Mucosa of descending colon (tissue), 3 donors: ENCODE measurements at places on chromosomes 11 and 22. TPM values are rescaled to one million over a fixed set of nuclear protein-coding genes. Genes with fewer than 3 reads are reported as not detected.

PIK3IP1 gene
- 22.8 TPM for total RNA-seq

- no peak for DNase-seq
These were observed 609.9 kb downstream of the INSC start for GRCh38 chr11:15724601-15725000.

- no peak for DNase-seq
These were observed 57.2 kb upstream of the FAM181B start for GRCh38 chr11:82790723-82791484.

GRCh38 chr11:126515501-126515900 is 160.0 kb downstream of the ST3GAL4 start:
- no peak for DNase-seq

ELMOD1 gene
- total RNA-seq = 0.57 TPM

NR1H3 gene
- total RNA-seq = 73.5 TPM

- peak; percentile 24 for DNase-seq
These were observed 11.5 kb downstream of the TNKS1BP1 start for GRCh38 chr11:57313071-57313787.

OR52N1 gene
- not detected for total RNA-seq
